ENCODE measurements at places on chromosomes 2 and 18.

DNA sequence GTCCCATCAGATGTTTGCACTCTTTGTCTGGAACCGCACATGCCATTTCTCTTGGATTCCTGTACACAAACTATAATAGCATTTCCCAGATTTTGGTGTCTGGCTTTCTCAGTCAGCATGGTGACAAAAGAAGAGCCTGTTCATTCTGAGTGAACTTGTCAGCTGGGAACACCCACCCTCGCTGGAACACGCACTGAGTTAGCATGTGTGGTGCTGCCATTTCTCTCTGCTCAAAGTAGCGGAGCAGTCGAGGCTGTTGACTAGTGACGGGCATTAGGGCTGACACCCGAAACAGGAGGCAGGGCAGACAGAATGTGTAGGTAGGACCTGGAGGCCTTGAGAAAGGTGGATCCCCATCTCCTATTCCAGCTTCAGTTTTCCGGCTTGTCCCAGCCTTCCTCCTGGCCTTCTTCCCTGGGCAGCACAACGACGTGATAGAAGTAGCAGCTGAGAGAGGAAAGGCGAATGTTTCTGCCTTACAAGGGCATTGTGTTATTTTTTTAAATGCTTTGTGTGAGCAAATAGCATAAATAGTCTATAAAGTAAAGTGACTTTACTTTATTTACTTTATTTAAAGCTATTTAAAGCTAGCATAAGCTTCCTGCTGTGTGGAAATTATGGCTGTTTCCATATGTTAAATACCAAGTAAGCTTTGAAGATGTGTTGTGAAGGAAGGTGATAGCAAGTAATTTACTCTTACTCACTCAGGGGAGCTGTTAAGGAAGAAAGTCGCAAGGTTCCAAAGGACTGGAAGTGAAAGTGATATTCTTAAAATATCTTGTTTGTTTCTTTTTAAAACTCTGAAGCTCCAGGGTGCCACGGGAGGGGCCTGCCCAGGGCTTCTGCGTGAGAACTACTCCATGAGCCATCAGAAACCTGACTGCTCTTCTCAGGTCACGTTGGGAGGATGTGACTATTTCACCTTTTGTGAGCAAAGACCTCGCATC lies 272.6 kb downstream of the NEDD4L start:
- no peak for DNase-seq

GRCh38 chr2:122873951-122874350 lies 1118.5 kb downstream of the TSN start:
- DNase-seq = no peak

DNA sequence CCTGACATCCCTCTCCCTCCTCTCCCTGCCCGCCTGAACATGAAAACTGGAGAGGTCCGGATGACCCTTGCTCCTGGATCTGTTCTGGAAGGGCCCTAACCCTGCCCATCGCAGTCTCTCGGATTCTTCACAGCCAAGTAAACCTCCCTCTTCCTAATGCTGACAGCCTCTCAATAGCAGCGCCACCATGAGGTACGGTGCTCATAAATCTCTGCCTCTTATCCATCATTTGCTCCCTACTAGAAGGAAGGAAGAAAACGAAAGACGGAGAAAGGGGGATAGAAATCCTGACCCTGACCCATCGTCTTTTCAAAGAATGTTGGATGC lies 257.9 kb downstream of the BCL11A start:
- no peak for DNase-seq

DNA sequence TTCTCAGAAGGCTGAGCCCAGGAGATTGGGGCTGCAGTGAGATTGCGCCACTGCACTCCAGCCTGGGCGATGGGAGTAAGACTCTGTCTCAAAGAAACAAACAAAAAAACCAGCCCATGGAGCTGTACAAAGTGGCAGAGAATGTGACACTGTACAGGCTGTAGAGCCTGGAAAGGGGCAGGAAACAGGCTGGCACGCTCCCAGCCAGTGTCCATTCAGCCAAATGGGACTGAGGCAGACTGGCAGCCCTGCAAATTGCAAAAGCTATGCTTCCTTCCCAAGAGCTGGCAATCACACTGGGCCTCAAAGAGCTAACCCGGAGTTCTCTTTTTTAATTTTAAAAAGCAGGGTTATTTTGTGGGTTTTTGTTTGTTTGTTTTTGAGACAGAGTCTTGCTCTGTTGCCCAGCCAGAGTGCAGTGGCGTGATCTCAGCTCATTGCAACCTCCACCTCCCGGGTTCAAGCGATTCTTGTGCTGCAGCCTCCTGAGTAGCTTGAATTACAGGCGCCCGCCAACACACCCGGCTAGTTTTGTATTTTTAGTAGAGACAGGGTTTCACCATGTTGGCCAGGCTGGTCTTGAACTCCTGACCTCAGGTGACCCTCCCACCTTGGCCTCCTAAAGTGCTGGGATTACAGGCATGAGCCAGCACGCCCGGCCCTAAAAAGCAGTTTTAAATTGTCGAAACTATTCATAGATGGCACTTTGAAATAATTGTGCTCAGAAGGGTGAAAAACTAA lies 42.8 kb downstream of the SCRN3 start:
- no peak for DNase-seq

- no peak for DNase-seq
Observed at GRCh38 chr2:160389875-160390274, 103.7 kb downstream of the RBMS1 start.

- no peak for DNase-seq
Observed at GRCh38 chr2:182897137-182897536, 30.7 kb upstream of the FRZB start.

GRCh38 chr2:30670453-30670852 lies 136.8 kb downstream of the CAPN13 start:
- no peak for DNase-seq

GRCh38 chr18:58541789-58542425 lies 87.0 kb downstream of the ALPK2 start:
- DNase-seq = no peak

GRCh38 chr2:98241592-98241991 lies 104.7 kb upstream of the CNGA3 start:
- no peak for DNase-seq

GRCh38 chr2:181111059-181111458 lies 130.7 kb downstream of the UBE2E3 start:
- DNase-seq = no peak
